ENCODE measurements at places on chromosomes 12 and 14. TPM values are rescaled to one million over a fixed set of nuclear protein-coding genes. Genes with fewer than 3 reads are reported as not detected.

DNA sequence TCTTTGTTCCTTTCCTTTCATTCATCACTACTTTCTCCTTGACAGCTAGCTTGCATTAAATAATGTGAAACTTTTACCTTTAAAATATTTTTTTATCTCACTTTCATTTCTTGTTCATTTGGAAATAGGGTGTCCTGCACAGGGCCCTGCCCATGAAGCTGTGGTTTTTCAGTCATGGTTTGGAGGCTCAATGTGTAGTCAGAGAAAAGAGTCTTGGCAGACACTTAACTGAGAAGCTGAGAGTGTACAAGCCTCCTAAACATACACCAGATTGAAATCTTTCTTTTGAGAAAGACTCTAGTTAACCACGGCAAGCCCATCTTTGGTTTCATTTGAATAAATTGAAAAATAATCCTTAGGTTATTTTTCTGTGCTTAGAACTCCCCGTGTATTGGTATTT lies 74.2 kb downstream of the KICS2 start:
- H3K4me1 ChIP-seq: no peaks in the 10 kb centered on the region
- no peaks in the 10 kb centered on the region for H3K27me3 ChIP-seq
- no peak overlapping the region for H3K27ac ChIP-seq
- no peak overlapping the region for H3K4me3 ChIP-seq

DNA sequence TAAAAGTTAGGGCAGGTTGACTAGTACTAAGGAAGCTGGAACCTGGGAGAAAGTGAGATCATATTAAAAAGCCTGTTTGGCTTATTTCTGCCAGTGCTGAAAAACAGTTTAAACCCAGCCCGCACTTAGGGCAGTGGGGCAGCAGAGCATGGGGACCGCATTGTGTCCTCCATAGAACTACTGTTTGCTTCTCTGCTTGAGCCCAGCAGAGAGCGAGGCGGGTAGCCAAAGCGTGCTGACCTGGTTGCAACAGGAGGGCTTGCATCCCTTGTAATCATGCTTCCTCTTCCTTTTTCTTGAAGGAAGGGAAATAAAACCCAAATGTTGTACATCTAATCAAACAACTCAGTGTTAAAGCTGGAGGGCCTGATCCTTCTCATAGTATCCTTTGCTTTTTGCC lies 82.5 kb upstream of the HOXC13 start:
- H3K4me1 ChIP-seq: no peaks in the 10 kb centered on the region
- no peak overlapping the region for H3K27ac ChIP-seq
- H3K36me3 ChIP-seq: no peaks in the 10 kb centered on the region
- no peak overlapping the region for H3K4me3 ChIP-seq
- no peak for DNase-seq
- H3K27me3 ChIP-seq: peaks cover 3% of the 10 kb centered on the region

DNA sequence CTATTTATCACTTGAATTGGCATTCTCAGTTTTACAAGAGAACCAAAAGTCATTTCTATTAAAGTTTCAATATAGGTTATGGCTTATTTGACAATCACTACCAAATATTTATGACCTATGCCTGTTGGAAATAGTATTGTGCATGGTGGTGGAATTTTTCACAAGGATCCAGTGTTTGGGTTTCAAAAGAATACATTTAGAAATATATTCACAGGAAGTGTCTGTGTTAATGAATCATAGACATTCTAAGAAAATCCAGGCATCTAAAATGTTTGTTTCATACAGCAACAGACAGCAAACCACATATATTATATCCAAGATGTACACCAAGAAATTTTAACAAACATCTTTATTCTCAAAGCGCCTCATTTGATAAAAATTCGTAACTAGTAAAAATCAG lies 92.7 kb downstream of the MED13L start:
- H3K27me3 ChIP-seq: no peaks in the 10 kb centered on the region
- DNase-seq: no peak
- H3K4me1 ChIP-seq: peaks cover 10% of the 10 kb centered on the region
- no peak overlapping the region for H3K4me3 ChIP-seq

DNA sequence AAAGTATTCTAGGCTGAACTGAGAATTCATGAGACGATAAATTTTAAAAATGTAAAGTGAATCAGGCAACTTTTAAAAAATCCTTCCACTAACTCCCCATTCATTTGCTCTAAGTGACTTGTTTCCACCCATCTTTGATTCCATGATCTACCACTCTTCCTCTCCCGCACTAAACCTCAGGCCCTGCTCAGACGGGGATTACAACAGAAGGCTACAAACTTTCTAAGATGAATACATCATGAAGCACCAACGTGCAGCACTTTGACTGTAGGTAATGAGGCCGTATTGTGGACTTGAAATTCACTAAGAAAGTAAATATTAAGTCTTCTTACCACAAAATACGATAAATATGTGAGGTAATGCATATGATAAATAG lies 30.0 kb downstream of the TMEM132D start:
- no peak overlapping the region for H3K4me3 ChIP-seq
- no peak for DNase-seq
- H3K27me3 ChIP-seq: no peaks in the 10 kb centered on the region
- no peaks in the 10 kb centered on the region for H3K4me1 ChIP-seq
- no peaks in the 10 kb centered on the region for H3K36me3 ChIP-seq

DNA sequence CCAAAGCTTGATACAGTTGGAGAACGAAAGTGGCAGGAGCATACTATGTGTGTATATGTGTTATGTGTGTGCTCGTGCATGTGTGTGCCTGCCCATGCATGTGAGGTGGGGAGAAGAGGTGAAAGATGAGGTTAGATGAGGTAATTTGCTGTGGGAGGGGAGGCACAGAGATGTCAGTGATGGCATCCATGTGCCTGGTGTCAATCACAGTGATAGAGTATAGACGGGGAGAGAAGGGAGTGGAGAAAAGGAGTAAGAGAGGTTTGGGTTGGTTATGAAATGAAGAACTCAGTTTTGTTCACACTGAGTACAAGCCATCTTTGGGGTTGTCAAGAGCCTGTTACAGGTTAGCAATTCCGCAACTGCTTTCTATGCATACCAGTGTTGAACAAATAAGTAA lies 14.6 kb upstream of the NYNRIN start:
- no peaks in the 10 kb centered on the region for H3K36me3 ChIP-seq
- peaks cover 2% of the 10 kb centered on the region for H3K4me1 ChIP-seq
- H3K27me3 ChIP-seq: no peaks in the 10 kb centered on the region
- H3K27ac ChIP-seq: no peak overlapping the region
- DNase-seq: no peak

DNA sequence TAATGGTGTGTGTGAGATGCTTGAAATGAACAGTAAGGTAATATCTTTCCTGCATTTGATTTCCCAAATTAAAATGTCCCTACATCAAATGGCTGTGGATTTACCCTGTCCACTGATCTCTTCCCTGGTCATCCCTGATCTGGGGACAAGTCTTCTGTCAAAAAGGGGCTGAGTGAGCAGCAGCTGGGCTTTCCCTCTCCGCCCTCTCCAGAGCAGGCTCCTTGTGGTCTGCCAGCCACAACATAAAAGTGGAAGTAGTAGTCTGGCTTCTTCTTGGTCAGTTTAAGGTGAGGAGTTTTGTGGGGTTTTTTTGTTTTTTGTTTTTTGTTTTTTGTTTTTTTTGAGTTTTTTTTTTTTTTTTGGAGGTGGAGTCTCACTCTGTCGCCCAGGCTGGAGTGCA lies 25.2 kb upstream of the PLXNC1 start:
- H3K27ac ChIP-seq: no peak overlapping the region
- H3K4me1 ChIP-seq: no peaks in the 10 kb centered on the region
- DNase-seq: no peak
- H3K36me3 ChIP-seq: no peaks in the 10 kb centered on the region

DNA sequence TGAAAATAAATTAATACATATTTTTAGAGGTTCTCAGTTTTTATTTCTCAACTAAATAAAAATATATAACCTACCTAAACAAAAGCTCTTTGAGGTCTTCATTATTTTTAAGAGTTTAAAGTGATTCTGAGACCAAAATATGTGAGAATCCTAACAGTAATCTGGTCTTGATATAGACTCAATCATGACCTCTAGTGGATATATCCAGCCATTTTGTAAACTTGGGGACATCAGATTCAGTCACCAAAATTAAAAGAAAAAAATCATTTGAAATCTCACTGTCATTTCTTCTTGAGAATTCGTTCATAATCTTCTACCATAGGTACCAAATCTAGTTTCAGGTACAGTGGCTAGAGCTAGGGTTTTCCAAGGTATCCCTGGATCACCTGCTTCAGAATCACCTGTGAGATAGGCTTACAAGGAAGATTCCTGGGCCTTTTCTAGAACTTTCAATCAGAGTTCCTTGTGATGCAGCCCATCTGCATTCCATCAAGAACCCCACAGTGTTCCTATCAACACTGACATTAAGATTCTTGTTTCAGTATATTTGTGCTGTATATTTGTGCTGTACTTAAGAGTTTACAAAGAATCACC lies 214.9 kb downstream of the ADAMTS20 start:
- H3K27ac ChIP-seq: no peak overlapping the region
- peaks cover 2% of the 10 kb centered on the region for H3K4me1 ChIP-seq
- peak; percentile 70 for DNase-seq
- H3K27me3 ChIP-seq: no peaks in the 10 kb centered on the region
- H3K36me3 ChIP-seq: no peaks in the 10 kb centered on the region

- H3K27ac ChIP-seq: peak overlapping the region; percentile 77
- H3K27me3 ChIP-seq: no peaks in the 10 kb centered on the region
- no peaks in the 10 kb centered on the region for H3K36me3 ChIP-seq
Measured at GRCh38 chr14:52117111-52117832, 48.4 kb upstream of the NID2 start.

DNA sequence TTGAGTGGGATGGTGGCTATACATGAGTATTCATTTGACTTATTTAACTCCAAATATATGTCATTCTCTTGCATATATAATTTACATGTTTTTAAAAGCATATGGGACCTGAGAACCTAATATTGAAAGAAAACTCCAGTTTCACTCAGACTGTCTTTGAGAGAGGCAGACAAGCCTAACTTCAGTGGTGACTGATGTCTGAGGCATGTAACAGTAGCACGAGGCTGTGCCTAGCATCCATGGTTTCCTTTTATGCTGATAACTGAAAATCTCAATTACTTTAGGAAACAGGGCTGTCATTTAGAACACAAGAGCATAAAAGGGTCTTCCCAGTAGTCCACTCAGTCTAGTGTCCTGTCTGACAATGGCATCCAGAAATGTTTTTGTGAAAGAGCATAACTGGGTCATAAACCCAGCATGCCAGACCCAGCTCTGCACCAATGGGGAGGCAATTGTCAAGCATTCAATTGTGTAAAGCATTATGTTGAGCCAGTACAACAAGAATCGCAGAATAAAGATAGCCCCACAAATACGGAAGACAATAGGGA lies 24.3 kb downstream of the MAPK1IP1L start:
- H3K36me3 ChIP-seq: no peaks in the 10 kb centered on the region
- DNase-seq: peak; percentile 67
- H3K4me1 ChIP-seq: peaks cover 7% of the 10 kb centered on the region
- H3K27ac ChIP-seq: no peak overlapping the region
- H3K4me3 ChIP-seq: no peak overlapping the region

- no peaks in the 10 kb centered on the region for H3K36me3 ChIP-seq
- H3K4me1 ChIP-seq: no peaks in the 10 kb centered on the region
- H3K27ac ChIP-seq: no peak overlapping the region
- no peak overlapping the region for H3K4me3 ChIP-seq
Measured at GRCh38 chr12:110923692-110924334, 3.4 kb upstream of the MYL2 start.

GRCh38 chr12:46414591-46415268 lies 42.2 kb upstream of the SLC38A2 start:
- peaks cover 2% of the 10 kb centered on the region for H3K4me1 ChIP-seq
- H3K36me3 ChIP-seq: no peaks in the 10 kb centered on the region

GRCh38 chr14:89503431-89503996 lies 86.5 kb upstream of the FOXN3 start:
- H3K36me3 ChIP-seq: no peaks in the 10 kb centered on the region
- DNase-seq: no peak
- H3K27ac ChIP-seq: no peak overlapping the region
- H3K4me1 ChIP-seq: peaks cover 15% of the 10 kb centered on the region
- no peaks in the 10 kb centered on the region for H3K27me3 ChIP-seq

GRCh38 chr14:93347850-93348249 lies 868 bp downstream of the COX8C start:
- no peaks in the 10 kb centered on the region for H3K36me3 ChIP-seq
- no peaks in the 10 kb centered on the region for H3K27me3 ChIP-seq

GRCh38 chr12:68425998-68426397 lies 93.8 kb upstream of the MDM1 start:
- DNase-seq: peak; percentile 44
- peak overlapping the region; percentile 49 for H3K27ac ChIP-seq
- H3K4me1 ChIP-seq: no peaks in the 10 kb centered on the region
- no peaks in the 10 kb centered on the region for H3K36me3 ChIP-seq
- no peak overlapping the region for H3K4me3 ChIP-seq
- no peaks in the 10 kb centered on the region for H3K27me3 ChIP-seq

GRCh38 chr14:65002586-65003210 lies 16.0 kb downstream of the FNTB start:
- no peak overlapping the region for H3K4me3 ChIP-seq
- peak; percentile 76 for DNase-seq
- H3K36me3 ChIP-seq: no peaks in the 10 kb centered on the region
- H3K4me1 ChIP-seq: peaks cover 6% of the 10 kb centered on the region

GRCh38 chr14:39025810-39026627 lies 77.0 kb downstream of the SEC23A start:
- H3K36me3 ChIP-seq: peaks cover 8% of the 10 kb centered on the region
- no peak overlapping the region for H3K27ac ChIP-seq
- H3K4me1 ChIP-seq: no peaks in the 10 kb centered on the region
- H3K27me3 ChIP-seq: no peaks in the 10 kb centered on the region
- DNase-seq: no peak

DNA sequence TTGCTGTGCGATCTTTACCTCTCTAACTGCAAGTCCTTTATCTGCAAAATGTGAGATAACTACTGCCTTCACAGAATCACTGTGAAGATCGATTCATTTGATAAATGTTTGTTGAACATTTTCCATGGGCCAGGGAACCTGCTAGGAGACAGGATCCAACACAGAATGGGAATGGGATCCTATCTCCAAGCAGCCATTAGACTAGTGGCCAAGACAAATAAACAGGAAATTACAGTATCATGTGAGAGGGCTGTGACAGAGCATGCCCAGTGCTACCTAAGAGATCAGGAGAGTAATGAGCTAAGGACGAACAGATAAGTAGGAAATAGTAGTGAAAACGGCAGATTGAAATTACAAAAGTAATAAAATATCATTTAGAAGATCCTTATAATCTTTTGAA lies 105.7 kb downstream of the GRIN2B start:
- H3K4me1 ChIP-seq: no peaks in the 10 kb centered on the region
- H3K27me3 ChIP-seq: no peaks in the 10 kb centered on the region
- no peak overlapping the region for H3K4me3 ChIP-seq
- no peak overlapping the region for H3K27ac ChIP-seq

KLRD1 gene
- polyA plus RNA-seq: 0.06 TPM

BCL2L14 gene
- polyA plus RNA-seq: not detected

APEX1 gene
- polyA plus RNA-seq: 187 TPM

PRB3 gene
- not detected for polyA plus RNA-seq

KRT3 gene
- polyA plus RNA-seq: not detected

PIANP gene
- 0.87 TPM for polyA plus RNA-seq

C12orf60 gene
- polyA plus RNA-seq: 1.1 TPM
